ENCODE measurements at places on chromosomes 12 and 14.
A peak's percentile ranks its signal among the peaks of the same experiment; 100 is the strongest.

DNA sequence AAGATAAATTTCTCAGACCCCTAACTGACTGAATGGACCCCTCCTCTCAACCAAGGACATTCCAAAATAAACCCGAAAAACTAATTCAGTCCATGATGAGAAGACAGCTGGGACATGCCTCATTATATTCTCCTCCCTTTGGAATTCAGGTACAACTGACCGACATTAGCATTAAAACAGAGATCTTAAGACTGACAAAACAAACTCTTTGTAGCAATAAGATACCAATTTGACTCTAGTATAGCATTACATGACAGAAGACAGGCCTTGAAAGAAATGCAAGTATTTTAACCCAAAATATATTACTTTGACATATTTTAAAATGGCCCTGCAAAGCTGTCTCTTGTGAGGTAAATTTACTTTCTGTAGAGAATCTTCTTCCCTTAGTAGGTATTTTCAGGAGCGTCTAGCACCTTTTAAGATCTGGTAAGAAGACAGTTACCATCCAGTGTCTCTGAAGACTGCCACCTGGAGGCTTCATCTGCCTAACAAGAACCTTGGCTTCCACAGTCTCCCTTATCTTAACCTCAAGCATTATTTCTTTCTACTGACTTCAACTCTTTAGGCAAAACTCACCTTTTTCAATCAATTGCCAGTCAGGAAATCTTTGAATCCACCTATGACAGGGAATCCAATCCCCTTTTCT is 957.5 kb downstream of the SLC6A15 start:
- peak; percentile 8 for DNase-seq

GRCh38 chr12:42568952-42569915 is 20.3 kb downstream of the PRICKLE1 start:
- peak; percentile 76 for DNase-seq

DNA sequence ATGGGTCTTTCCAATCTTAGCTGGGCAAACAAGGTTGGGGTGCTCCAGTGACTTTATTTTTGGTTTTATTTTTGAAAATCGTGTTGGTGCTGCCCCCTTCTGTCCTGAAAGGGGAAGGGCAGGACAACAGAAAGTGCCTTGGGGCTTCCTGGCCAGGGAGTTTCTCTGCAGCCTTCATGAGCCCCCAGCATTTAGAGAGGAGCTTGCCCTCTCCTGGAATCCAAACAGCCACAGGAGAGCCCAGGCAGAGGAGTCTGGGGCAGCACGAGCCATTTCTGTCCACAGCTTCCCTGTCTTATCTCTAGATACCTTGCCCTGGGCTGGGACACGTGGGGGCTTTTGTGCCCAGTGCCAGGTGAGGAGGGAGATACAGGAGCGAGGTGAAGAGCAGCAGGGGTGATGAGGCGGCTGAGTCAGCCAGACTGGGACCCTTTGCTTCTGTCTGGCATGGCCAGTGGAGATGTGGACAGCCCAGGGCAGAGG is 4.4 kb upstream of the C1RL start:
- DNase-seq = peak; percentile 38

DNA sequence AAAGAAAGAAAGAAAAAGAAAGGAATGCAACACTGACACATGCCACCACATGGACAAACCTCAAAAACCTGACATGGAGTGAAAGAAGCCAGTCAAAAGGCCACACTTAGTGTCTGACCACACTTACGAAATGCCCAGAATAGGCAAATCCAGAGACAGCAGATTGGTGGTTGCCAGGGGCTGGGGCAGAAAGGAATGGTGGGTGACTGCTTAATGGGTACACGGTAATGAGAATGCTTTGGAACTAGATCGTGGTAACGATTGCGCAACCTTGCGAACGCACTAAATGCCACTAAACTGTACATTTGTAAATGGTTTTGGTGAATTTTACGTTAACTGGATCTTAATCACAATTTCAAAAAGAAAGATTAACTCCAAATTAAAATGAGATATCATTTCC is 39.5 kb downstream of the SCARB1 start:
- DNase-seq = no peak

GRCh38 chr14:69101331-69101826 is 51.5 kb downstream of the DCAF5 start:
- peak; percentile 56 for DNase-seq

GRCh38 chr14:22336031-22336430 is 253.0 kb downstream of the DAD1 start:
- no peak for DNase-seq

DNA sequence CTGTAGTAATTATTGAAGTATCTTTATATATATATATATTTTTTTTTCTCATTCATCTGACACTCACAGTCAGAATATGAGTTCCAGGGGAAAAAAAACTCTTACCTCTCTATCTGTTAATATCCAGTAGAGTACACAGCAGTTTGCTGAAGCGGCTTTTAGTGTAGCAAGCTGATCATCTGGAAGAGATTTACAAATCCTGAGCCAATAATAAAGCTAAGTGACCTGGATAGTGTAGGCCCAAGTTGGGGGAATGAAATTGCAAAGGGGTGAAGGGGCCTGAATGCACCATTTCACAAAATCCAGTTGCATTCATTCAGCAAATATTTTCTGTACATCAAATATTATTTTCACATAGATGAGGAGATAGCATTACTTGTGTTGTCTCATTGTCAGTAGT is 234.6 kb upstream of the FLRT2 start:
- DNase-seq = no peak

DNA sequence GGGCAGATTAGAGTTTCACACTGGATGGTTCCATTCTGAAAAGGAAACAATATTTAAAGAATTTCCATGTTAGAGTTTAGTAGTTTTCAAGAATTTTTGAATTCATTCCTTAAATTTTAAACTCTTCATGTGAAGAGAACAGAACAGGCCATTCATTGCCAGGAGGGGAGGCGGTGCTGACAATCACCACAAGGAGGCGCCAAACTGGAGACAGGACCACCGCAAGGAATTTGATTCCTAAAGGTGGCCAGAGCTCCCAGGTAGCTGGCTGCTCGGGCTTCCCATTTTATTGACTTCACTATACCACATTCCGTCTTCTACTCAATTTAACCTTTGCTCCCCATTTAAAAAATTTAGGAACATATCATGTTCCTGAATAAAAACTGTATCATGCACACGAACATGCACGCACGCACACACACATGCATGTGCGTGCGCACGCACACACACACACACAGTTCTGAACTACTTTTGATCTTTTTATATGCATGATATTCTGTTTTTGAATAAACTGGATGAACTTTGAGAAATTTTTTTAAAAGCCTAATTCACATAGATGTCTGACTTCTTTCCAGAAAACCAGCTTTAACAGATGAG is 101.2 kb downstream of the NELL2 start:
- no peak for DNase-seq

GRCh38 chr14:33567731-33568130 is 383.1 kb downstream of the EGLN3 start:
- DNase-seq = peak; percentile 59

- no peak for DNase-seq
Observed at GRCh38 chr12:9651265-9651729, 18.2 kb upstream of the CLEC2D start.

GRCh38 chr12:115801871-115802270 is 475.6 kb downstream of the MED13L start:
- no peak for DNase-seq

DNA sequence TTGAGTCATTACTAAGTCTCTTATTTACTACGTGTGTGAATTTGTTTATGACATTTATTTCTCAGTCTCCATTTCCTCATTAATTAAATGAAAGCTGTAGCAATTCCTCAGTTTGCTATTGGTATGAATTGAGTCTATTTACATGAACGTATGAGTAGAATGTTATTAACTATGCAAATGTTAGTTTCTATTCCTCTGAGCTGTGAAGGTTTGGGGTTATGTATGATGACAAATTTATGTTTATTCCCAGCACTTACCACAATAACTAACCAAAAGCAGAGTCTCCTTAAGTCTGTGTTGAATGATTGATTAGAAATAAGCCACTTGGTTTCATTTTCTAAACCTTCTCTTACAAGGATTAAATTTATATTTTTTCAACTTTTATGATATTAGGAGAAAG is 1340.9 kb downstream of the FSCB start:
- DNase-seq = no peak

DNA sequence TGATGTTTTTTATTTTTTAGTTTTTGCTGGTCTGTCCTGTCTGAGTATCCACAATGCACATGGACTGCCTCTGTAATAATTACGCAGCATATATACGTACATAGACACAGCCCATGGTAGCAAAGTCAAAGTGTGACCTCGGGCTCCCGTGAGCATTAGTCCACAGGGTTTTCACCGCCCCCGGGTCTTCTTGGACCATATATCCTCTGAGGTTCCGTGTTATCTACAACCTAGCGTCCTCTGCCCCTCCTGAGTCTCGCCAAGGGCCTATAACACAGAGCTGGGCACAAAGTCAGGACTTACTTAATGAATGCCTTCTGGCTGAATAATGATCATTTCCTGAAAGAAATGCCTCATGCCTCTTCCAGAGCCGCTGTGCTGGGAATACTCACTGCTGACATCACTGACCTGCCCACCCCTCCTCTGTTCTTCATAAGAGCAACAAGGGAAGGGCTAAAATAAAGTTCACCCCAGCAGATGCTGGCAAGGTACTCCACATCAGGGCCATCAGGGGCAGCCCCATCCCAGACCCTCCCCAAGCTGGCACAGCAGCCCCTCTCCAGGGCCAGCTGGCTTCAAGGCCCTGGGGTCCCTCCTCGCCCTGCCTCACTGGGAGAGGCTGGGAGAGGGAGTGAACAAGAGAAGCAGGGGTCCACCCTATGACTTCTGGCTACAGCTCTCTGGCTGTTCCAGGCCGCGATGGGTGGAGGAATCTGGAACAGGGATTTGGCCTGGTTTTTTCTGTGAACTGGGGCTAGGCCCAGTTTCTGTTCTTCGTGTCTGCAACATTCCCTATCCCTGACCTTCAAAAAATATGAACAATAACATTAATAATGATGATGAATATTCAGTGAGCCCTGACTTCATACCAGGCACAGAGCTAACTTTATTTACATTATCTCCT is 7.9 kb downstream of the HDAC7 start:
- peak; percentile 80 for DNase-seq

GRCh38 chr12:18340786-18341185 is 79.5 kb downstream of the PIK3C2G start:
- no peak for DNase-seq

DNA sequence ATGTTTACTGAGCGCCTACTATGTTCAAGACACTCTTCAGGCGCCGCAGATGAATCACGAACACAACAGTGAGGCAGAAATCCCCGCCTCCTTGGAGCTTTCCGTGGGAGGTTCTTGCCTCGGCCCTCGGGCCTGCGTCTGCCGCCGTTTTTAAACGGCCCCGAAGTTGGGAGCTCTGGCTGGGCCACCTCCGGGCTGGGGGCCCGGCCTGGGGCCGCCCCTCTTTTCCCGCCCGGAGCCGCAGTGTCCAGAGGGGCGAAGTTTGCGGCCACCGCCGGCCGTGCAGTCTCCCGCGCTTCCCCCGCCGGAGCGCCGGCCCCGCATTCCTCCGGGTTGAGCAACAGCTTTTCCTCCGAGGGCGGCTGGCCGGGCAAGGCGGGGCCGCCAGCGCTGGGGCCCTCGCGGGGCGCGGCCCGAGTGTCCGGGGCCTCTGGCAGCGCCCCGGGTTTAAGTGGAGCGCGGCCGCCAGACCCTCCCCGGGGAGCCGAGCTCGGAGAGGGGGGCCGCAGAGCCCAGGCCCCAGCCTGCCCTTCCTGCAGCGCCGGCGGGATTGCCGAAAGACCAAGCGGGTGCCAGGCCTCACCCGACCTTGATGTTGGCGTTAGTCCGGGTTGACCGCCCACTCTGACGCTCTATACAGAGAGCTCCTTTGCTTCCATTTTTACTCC is 18.7 kb upstream of the CTDSP2 start:
- peak; percentile 93 for DNase-seq

- DNase-seq = peak; percentile 55
Observed at GRCh38 chr12:46944088-46944487, 118.3 kb upstream of the SLC38A4 start.

- DNase-seq = no peak
Observed at GRCh38 chr14:85934886-85935254, 404.9 kb downstream of the FLRT2 start.

DNA sequence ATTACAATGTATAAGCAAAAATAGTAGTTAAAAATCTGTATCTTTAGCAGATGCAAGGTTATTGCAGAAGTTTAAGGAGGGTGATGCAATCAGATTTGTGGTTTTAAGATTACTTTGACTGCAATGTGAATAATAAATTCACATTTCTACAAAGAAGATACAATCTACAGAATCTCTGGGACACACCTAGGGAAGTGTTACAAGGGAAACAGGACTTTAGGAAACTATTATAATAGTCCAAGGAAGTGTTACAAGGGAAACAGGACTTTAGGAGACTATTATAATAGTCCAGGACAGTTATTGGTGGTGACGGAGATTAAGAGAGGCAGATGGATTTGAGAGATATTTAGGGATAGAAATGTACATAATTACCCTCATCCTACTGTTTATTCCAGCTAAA is 154.4 kb upstream of the GARIN6 start:
- DNase-seq = no peak

DNA sequence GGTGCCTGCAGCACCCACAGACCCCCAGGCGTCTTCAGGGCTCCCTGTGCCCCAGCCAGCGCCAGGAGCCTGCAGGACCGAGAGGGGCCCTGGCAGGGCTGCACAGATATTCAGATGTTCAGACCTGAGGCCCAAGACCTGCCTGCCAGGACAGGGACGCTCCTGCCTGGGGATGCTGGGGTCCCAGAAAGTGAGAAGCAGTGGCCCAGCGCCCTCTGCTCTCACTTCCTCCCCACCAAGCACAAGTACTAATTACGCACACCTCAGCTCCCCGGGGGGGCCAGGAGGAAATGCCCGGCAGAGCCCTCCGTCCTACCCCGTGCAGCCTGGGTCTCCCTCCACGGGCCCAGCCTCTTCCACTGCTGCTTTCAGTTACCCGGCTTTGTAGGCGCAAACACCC is 28.8 kb upstream of the INF2 start:
- DNase-seq = no peak

DNA sequence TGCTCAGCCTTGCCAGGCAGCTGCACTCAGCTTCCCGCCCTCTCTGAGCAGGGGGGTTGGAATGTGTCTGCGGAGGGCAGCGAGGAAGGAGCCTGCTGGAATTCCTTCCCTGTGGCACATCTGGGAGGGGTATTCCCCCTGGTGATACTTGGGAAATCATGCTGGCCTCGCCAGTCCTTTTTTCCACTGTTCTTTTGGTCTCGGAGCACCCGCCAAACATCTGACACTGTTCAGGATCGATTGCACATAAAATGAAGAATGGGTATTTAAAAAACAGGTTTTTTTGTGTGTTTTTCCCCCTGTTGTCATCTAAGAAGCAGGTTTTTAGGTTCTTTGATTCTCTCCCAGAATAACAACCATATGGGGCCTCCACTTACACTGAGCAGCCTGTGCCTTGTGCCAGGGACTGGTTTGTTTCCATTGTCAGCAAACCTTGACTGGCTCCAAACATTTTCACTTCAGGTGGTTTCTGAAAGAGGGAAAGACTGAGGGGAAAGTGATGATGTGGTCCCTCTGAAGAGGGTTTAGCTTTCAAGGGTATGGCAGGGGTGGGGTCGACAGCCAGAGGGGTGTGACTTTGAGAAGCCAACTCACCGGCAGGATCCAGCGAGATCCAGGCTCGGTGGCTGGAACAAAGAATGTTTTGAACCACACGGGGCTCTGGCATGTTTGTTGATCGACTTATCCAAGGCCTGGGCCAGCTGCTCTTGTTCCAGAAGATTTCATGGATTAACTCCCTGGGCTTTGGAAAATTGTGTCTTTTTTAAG is 215.1 kb downstream of the CACNA1C start:
- peak; percentile 52 for DNase-seq

Data from umbilical cord (tissue), 2 donors.